ENCODE measurements at places on chromosomes 12 and 14.

GRCh38 chr12:2334271-2334670 is 281.5 kb downstream of the CACNA1C start:
- DNase-seq, result no peak

DNA sequence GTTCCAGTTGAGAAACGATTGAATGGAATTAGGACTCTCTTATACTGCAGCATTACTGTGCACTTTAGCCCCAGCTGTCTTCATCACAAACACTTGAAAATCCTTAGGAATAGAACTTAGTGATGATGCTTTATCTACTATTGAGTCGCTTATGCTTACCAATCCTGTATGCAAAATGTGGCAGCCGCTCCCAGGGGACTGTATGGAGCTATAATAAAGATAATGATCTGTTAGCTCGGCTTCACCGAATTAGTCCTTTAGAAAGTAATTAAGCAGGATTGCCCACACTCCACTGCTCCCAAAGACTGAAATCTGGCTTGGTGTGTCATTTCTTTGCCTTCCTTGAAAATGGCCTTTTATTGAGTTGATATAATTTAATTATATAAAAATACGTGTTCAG is 10.6 kb downstream of the EML1 start:
- DNase-seq, result no peak

GRCh38 chr14:34983148-34983760 is 462 bp downstream of the SRP54 start:
- DNase-seq, result no peak

DNA sequence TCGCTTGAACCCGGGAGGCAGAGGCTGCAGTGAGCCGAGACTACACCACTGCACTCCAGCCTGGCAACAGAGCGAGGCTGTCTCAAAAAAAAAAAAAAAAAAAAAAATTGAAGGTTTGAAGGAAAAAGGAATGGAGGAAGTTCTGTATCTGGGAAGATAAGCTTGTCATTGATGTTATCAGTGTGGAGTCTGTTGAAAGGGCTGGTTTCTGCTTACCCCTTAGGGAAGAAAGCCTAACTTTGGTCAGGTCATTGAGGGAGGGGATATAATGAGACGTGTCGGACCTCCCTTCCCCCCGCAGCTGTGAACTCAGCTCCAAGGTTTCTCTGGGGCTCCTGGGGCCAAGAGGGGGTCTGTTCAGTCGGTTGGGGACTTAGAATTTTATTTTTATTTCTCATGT is 16.4 kb downstream of the DAO start:
- DNase-seq, result no peak

DNA sequence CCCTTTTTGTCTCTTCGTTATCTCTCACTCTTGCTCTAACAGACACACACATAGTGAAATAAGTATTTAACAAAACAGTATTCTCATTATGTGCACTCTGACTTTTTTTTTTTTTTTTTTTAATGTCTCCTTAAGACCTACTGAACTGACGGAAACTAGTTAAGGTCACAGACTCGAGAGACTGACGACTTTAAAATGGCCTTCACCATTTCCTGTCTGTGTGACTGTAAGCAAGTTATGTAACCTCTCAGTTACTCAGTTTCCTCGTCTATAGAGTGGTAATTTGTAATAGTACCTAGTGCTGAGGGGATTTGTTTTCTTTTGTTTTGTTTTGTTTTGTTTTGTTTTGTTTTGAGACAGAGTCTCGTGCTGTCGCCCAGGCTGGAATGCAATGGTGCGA is 284.8 kb downstream of the FBXL14 start:
- DNase-seq, result no peak

DNA sequence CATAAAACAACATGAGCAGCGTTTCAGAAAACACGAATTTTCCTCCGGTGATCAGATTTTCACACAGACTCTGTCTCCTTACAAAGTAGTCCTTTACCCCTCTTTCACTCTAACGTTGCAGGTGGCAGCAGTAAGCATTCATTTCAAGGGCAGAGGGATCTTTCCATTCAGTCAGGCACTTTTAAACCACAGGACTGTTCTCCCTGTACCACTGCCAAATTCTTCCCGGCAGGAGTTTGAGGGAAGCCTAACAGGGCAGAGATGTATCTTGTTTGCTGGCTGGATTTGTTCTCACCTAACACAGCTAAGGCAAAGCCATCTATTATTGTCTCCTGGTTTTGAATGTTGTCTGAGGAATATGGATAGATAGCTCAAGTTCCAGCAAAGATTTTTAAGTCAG is 1187.3 kb upstream of the SEL1L start:
- no peak for DNase-seq

DNA sequence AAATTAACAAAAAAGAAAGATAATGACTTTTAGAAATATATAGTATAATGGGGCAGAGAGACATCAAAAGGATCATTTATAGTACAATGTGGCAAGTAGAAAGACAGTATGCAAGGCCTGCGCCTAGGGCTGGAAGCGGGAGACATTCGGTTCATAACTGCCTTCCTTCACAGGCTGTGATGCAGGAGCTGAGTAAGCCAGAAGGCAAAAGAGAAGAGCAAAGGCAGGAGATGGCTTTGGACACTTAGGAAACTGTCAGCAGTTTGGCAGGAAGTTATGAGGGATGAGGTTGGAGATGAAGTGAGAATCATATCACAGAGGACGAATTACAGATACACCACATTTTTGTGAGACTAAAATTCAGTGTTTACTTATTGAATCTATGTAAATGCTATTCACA is 97.8 kb downstream of the EPS8 start:
- no peak for DNase-seq

- DNase-seq, result no peak
These were observed 213.6 kb downstream of the C12orf42 start for GRCh38 chr12:103282124-103282523.

DNA sequence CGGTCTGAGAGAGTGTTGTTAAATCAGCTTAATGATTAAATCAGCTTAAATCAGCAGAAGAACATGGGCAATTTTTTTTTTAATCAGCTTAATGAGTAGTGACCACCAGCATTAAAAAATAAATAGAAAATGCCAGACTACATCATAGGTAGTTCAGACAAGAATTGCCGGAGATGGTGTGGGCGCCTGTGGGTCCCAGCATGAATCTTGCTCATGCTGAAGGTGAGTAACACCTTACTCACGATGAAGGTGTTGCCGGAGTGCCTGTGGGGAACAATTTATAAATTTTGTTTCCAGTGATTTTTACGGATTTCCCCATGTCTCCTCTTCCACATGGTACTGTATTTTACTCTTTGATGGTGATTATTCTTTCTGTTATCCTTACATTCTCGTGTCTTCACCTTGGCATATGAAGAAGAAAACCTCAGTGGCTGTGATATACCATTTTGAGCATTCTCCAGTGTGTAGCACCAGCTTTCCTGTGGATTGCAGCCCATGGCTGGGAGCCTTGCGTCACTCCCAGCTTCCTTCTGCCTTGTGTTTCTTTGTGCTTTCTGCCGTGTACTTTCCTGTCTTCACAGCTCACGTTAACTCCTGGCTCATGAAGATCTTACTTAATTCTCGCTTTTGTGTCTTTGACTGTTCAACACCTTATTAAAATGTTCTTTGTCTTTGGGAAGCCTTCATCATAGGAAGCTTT is 4.7 kb downstream of the TDRD9 start:
- DNase-seq, result no peak

DNA sequence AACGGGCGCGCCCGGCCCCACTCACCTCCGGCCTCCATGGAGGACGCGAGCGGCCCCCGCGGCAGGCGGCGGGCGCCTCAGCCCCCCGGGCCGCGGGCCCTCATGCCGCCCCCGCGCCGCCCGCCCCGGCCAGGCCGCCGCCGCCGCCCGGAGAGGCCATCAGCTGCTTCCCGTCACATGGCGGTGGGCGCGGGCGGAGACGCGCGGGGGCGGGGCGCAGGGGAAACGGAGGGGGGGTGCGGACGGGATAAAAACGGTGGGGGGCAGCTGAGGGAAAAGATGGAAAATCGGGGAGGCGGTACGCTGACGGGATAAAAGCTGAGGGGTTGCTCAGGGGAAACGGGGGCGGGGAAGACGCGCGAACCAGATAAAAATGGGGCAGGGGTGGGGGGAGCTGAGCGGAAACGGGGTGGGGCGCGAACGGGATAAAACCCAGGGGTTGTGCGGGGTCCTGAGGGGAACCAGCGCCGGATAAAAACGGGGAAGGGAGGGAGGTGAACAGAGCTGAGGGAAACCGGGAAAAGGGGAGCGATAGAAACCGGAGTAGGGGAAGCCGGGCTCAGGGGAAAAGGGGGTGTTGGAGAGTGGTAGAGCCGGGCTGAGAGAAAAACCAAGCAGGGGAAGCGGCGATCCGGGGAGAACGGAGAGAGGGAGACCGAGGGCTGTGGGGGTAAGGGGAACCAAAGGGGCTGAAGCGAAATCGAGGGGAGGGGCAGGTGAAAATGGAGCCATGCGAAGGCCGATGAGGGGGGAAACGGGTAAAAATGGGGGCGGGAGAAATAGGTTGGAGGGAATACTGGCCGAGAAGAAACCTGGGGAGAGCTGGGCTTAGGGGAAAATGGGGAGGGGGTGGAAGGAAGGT is at the start of gene WSB2:
WSB2 (minus strand) TSS at position 169 of the 862 bp plus-strand sequence; CDS start at position 38, 131 bp downstream.
- DNase-seq, result peak; percentile 48

DNA sequence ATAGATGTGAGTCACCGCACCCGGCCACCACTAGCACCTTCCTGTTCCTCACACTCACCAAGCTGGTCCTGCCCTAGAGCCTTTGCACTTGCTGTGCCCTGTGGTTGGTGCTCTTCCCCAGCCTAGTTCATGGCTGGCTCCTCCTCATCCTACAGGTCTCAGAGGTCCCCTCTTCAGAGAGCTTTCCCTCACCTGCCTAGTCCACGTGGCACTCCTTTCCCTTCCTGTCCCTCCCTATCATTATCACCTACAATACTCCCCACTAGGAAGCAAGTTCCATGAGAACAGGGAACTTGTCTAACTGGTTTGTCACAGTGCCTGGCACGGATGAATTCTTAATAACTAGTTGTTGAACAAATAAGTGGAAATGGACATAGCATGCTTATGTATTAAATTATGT is 24.0 kb upstream of the TMED10 start:
- DNase-seq, result no peak

DNA sequence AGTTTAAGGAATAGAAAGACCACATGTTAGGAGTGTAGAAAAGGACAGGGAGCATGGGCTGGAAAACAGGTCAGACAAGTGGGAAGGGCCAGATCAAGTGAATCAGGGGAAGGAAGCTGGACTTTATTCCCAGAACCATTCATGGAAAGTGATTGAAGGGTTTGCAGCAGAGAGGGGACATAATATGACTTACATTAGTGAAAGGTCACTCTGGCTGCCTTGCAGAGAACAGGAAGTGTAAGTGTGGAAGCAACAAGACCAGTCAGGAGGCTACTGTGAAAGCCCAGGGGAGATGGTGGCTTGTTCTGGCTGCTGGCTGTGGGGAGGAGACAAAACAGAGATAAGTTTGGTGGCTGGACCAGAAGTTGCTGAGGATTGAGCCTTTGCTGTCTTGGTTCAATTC is 69.1 kb downstream of the VCPKMT start:
- no peak for DNase-seq

DNA sequence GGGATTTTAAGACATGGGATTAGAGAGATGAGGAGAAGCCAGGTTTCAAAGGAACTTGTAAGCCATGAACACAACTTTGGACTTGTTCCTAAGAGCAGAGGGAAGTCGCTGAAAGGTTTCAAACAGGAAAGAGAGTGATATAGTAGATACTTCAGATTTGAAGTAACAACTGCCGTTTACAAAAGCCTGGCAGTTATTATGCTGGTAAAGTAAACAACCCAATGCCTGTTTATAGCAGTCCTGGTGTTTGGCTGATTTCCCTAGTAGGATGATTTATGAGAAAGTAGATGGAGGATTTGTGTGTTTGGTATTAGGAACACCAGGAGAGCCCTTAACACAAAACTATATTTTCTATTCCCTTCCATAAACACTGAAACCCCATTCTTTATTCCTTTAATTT is 285.7 kb downstream of the RMST start:
- no peak for DNase-seq

DNA sequence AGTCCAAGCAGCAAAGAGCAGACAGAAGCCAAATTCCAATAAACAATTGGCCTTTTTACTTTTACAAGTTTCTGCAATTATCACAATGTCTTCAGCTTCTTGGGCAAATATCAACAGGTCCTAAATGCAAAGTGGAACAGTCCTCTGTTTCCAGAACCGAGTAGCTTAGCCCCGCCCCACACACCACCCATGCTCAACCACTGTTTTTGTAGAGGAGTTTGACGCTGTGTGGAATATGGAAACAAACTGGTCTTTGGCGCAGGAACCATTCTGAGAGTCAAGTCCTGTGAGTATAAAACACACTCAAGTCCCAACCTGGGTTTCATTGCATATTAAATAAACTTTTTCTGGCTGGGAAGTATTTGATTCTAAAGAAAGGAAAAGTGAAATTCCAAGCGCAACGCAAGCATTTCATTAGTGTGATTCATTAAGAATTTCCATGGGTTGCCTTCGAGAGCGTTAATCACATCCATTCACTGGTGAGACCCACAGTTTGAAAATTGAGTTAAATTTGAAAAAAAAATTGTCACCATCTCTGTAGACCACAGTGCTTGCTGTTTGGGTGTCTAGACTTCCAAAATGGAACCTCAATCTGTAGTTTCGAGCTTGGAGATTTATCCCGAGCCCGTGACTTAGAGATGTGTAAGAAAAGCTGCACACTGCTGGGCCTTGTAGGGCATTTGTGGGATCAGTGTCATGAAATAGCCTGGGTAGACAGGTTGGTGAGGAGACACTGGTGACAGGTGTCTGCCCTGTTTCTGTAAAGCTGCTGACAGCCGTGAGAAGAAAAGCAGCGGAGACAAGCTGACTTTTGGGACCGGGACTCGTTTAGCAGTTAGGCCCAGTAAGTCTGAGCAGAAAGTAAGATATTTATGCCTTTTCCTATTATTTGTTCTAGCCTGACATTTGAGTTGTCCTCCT is 96.1 kb downstream of the DAD1 start:
- DNase-seq, result no peak

DNA sequence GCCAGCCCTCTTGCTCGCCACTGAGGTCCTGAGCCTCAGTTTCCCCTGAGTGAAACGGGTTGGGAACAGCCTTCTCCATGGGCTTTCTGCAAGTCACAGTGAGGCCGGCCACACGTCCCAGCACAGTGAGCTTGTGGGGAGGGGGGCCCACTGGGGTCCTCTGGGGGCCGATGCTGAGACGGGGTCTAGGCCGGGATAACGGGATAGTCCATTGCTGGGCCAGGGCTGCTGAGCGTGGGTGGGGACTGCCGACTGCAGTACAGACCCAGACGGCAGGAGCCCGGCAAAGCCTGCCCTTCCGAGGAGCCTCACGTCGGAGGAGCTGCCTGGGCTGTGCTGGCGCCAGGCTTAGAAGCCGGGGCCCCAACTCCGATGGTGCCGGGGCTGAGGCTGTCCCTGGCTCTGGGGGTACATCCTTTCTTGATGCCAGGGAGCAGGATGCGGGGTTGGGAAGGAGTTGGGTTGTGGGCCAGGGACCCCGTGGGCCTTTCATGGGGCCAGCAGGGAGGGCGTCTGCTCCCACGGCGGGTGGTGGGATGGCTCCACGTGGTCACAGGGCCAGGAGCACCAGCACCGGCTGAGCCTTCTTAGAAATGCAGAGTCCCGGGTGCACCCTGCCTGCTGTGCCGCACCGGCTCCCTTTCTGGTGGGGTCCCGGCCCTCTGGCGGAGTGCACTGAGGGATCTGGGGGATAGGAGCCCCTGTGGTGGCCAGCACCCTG is 24.2 kb downstream of the NOC4L start:
- no peak for DNase-seq

- no peak for DNase-seq
These were observed 784.1 kb upstream of the TBX3 start for GRCh38 chr12:115468087-115468510.
